Activated CD8-positive, alpha-beta memory T cell treated with anti-CD3 and anti-CD28 coated beads for 4 hours (primary cell): ENCODE measurements at places on chromosomes 2 and 18.

GRCh38 chr2:140158259-140158658 is 1378.1 kb upstream of the NXPH2 start:
- no peak for DNase-seq

DNA sequence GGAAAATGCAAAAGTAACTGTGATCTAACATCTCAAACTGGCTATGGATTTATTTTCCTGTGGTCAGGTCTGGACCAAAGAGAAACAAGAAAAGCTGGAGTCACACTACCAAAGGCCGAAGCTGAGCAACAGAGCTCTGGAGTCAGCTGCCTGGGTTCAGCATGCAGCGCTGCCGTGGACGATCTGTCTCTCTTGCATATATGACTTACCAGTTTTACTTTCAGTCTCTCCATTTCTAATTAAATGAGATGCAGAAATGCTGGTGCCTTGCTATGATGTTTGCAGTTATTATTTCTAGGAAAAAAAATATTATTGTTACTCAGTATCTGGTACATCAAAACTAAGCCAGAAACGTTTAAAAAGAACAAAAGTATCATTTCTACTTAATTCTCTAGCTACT is 813.2 kb downstream of the RNF144A start:
- DNase-seq: no peak

DNA sequence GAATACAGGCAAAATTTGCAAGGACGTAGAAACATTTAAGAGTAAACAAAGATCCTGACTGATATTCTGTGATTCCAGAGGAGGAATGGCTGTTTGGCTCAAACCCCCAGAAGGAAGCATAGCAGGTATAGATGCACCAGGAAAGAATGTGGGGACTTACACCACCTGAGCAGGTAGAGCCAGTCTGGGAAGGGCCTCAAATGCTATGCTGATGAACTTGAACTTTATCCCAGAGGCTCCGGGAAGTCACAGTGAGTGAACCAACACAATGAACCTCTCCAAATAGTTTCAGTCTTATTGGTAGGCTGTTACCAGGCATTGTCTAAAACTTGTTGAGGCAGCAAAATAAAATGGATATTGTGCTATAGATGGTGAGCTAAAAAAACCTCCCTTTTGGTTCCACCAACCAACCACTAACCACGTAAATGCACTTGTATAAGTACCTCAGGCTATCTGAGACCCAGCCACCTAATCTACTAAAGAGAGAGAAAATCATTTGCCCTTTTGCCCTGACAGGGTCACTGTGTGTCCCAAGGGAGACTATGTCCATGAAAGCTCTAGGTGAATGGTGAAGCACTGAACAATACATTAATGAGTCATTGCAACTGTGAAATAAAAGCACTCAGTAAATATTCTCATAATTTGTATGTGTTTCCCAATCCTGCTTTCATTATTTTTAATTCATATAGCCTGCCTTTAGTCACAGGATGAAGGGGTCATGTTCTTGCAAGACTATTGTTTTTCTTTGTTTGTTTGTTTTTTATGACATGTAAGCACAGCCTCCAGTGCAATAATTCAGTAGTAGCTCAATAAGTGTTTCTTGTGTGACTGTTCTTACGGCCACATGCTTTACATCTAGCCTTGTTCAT is 911.6 kb downstream of the EPHA4 start:
- no peak for DNase-seq

GRCh38 chr18:50866765-50867164 is 12.2 kb upstream of the ME2 start:
- DNase-seq: no peak

DNA sequence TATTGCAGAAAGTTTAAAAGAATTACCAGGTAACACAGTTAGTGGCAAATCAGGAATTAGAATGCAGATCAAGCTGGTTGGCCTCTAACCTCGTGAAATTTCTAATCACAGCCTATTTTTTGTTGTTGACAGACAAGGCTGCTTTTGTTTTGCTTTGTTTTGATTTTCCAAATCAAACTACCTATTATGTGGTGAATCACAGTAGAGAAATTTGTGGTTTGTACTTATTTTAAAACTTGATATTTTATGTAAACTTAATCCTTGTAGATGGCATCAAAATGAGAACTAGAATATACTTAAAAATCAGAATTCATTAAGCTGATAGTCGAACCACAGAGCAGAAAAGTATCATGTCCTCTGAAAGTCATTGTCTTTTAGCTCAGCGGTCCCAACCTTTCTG is 258.1 kb downstream of the CTNNA2 start:
- no peak for DNase-seq
